ENCODE measurements at places on chromosomes 7 and 10.

DNA sequence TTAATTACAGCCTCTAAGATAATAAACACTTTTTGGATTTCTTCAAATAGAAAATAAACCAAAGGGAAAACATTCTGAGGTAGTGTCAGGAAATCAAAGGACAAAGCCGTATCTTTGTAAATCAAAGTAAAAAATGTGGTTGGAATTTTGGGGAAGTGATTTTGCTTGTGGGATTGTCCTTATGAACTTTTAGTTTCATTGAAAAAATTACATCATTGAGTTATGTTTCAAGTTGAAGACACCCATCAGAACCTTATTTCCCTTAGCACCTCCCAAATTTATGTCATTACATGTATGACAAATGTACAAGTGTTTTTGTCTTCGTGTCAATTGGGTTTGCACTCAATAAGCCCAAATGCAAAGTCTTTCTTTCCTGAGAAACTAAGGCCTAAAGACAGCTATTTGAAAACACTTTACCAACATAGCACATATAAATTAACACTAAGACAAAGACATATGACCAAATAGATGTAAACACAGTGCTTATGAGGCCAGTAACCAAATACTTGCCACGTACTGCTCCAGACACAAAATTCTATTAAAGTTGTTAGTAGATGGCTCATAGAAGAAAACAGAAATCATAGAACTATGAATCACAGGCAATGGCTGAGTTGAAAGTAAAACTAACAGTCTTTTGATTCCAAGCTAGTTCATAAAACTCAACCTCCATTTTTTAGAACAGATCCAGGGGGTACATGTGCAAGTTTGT is 26.9 kb upstream of the LAMB4 start:
- no peak for DNase-seq

DNA sequence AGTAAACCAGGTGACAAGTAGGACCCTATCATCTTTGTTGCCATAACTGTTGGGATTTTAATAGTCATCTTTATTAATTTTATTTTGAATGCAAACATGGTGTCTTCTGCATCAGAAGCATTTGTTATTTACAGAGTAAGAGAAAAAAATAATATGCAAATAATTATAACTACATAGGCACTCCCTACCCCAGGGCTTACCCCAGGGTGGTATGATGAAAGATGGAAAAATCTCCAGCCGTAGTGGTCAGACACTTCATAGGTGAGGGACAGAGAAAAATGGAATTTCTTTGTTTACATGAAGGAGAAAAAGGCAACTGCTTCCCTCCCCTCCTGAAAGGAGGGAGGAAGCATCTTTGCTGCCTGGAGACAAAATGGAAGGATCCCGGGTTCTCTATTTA is 29.7 kb downstream of the STOX1 start:
- no peak for DNase-seq

GRCh38 chr10:33125522-33126517 is 167.8 kb upstream of the ITGB1 start:
- DNase-seq = peak; percentile 9

DNA sequence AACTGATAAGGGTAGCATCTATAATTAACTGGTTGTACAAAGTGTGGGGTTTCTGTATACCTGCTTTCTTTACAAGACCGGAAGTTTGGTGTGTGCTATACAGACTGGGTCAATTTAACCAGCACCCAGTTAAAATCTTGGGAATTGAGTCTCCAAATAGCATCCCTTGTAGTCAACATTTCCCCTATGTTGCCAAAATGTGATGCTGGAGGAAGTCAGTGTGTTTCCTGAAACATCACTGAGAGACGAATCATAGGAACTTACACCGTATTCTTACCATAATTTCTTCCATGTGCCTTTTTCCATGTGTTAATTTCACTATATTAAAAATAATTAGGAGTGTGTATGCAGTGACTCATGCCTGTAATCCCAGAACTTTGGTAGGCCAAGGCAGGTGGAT is 1.7 kb downstream of the AKR1C4 start:
- DNase-seq = no peak

DNA sequence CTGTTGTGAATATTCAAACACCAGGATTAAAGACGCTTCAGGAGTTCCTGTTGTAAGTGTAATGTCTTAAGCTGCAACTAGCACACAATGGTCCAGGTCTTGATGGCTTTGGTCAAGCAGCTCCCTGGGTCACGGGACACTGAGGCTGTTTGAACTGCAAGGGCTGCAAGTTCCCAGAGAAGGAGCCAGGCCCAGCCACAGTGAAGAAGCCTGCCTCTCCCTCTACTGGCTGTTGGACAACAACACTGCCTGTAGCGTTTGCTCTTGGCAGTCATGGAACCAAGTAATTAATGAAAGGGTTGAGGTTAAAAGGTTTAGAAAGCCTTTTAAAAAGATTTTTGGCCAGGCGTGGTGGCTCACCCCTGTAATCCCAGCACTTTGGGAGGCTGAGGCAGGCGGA is 31.9 kb upstream of the GUSB start:
- peak; percentile 42 for DNase-seq

All from WERI-Rb-1 (cell line).